Activated CD8-positive, alpha-beta T cell treated with anti-CD3 and anti-CD28 coated beads for 36 hours (primary cell): ENCODE measurements at places on chromosomes 6 and 20. TPM values are rescaled to one million over a fixed set of nuclear protein-coding genes. Genes with fewer than 3 reads are reported as not detected.

GRCh38 chr6:167341665-167342655, 17.1 kb downstream of the TTLL2 start:
- peaks cover 12% of the 10 kb centered on the region for H3K27me3 ChIP-seq
- no peak overlapping the region for H3K27ac ChIP-seq
- no peaks in the 10 kb centered on the region for H3K36me3 ChIP-seq
- no peak overlapping the region for H3K4me3 ChIP-seq
- H3K4me1 ChIP-seq, result no peaks in the 10 kb centered on the region

GRCh38 chr20:2838170-2838797, 2.2 kb downstream of the PCED1A start:
- no peaks in the 10 kb centered on the region for H3K27me3 ChIP-seq
- peaks cover 19% of the 10 kb centered on the region for H3K4me1 ChIP-seq
- H3K36me3 ChIP-seq, result peaks cover 27% of the 10 kb centered on the region

- peaks cover 22% of the 10 kb centered on the region for H3K27me3 ChIP-seq
- H3K36me3 ChIP-seq, result no peaks in the 10 kb centered on the region
- H3K4me3 ChIP-seq, result no peak overlapping the region
- no peak overlapping the region for H3K27ac ChIP-seq
- H3K4me1 ChIP-seq, result peaks cover 2% of the 10 kb centered on the region
Observed at GRCh38 chr6:169832247-169832948, 81.0 kb downstream of the ERMARD start.

Gene FOXP4
- total RNA-seq, result 11.8 TPM

Gene CST5
- not detected for total RNA-seq
